ENCODE measurements at places on chromosomes 6 and 20. TPM values are rescaled to one million over a fixed set of nuclear protein-coding genes. Genes with fewer than 3 reads are reported as not detected.

Gene IDH3B
- total RNA-seq: 160 TPM

Gene KHDRBS2
- 0.44 TPM for total RNA-seq

Gene POLR3F
- 6.9 TPM for total RNA-seq

Gene SCUBE3
- total RNA-seq: not detected

Gene ELMO2
- 67.5 TPM for total RNA-seq

Gene VTA1
- total RNA-seq: 77.5 TPM

Gene FAM184A
- 0.40 TPM for total RNA-seq

Gene ANKRD66
- not detected for total RNA-seq

Gene FNDC1
- total RNA-seq: 0.41 TPM

Gene MUC22
- total RNA-seq: 0.05 TPM

Gene ADGRB3
- 0.56 TPM for total RNA-seq

Gene LYRM4
- total RNA-seq: 20.1 TPM

Gene ZBTB12
- total RNA-seq: 0.26 TPM

Gene WFDC5
- not detected for total RNA-seq

Gene SDCBP2
- total RNA-seq: 1.3 TPM

Gene RWDD2A
- total RNA-seq: 1.9 TPM

Gene ZC2HC1B
- total RNA-seq: not detected

Gene PRKN
- total RNA-seq: 13.2 TPM

Gene DHX16
- total RNA-seq: 39.1 TPM

Gene ELOVL4
- 0.15 TPM for total RNA-seq

Gene USP49
- 1.00 TPM for total RNA-seq

Gene BANF2
- not detected for total RNA-seq

Gene THEMIS
- total RNA-seq: 0.15 TPM

Gene GTSF1L
- not detected for total RNA-seq

Gene TINAG
- total RNA-seq: 0.36 TPM

Gene NELFE
- 58.1 TPM for total RNA-seq

Gene TAP2
- 3.5 TPM for total RNA-seq

Gene PREX1
- total RNA-seq: 8.4 TPM

Gene PPP1R16B
- 0.16 TPM for total RNA-seq

Gene CNPY3
- total RNA-seq: 7.3 TPM

Gene PTPRT
- total RNA-seq: not detected

Gene HSPA1L
- total RNA-seq: 2.5 TPM

Gene TOX2
- total RNA-seq: not detected

Gene LHFPL5
- total RNA-seq: not detected

Gene SLC4A11
- total RNA-seq: 2.0 TPM

Gene WFDC13
- total RNA-seq: not detected

Gene CSTF1
- 18.5 TPM for total RNA-seq

Gene ZNF391
- total RNA-seq: 0.25 TPM

Gene KIAA1755
- total RNA-seq: 0.05 TPM

Gene SALL4
- total RNA-seq: not detected

Gene CAP2
- 208 TPM for total RNA-seq

Gene ZFP57
- not detected for total RNA-seq

Gene UNC5CL
- 0.20 TPM for total RNA-seq

Gene KIF25
- total RNA-seq: not detected

Gene SYS1
- 42.3 TPM for total RNA-seq

All from gastrocnemius medialis (tissue), 4 donors.